ENCODE measurements at places on chromosomes 3 and 15.

- DNase-seq = no peak
Measured at GRCh38 chr3:154496978-154497377, 67.0 kb upstream of the GPR149 start.

- DNase-seq = no peak
Measured at GRCh38 chr15:89480505-89480904, 15.9 kb downstream of the RHCG start.

GRCh38 chr3:130905551-130905950 is 11.7 kb downstream of the ATP2C1 start:
- DNase-seq = no peak

DNA sequence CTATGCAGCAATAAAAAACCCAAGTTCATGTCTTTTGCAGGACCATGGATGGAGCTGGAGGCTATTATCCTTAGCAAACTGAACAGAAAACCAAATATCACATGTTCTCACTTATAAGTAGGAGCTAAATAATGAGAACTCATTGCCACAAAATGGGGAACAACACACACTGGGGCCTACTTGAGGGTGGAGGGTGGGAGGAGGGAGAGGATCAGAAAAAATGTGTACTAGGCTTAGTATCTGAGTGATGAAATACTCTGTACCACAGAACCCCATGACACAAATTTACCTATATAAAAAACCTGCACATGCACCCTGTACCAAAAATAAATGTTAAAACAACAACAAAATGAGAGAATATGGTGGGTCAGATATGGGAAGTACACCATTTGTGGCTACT is 49.6 kb upstream of the AADACL2 start:
- no peak for DNase-seq
